T-helper 2 cell treated with Interferon-gamma antibody and Interleukin-4, amounts not matched to agents 5 μg/mL and 100 μg/mL, for 36 hours (primary cell): ENCODE measurements at places on chromosomes 16 and 17.
A peak's percentile ranks its signal among the peaks of the same experiment; 100 is the strongest.

GRCh38 chr16:84302111-84302954 is 7.7 kb downstream of the WFDC1 start:
- no peak for DNase-seq

- DNase-seq: no peak
These were observed 3.9 kb downstream of the SPNS2 start for GRCh38 chr17:4502466-4503154.

GRCh38 chr17:48704361-48705248 is 17.7 kb downstream of the PRAC1 start:
- no peak for DNase-seq

GRCh38 chr16:31265329-31266245 is 5.8 kb downstream of the ITGAM start:
- DNase-seq: peak; percentile 84

DNA sequence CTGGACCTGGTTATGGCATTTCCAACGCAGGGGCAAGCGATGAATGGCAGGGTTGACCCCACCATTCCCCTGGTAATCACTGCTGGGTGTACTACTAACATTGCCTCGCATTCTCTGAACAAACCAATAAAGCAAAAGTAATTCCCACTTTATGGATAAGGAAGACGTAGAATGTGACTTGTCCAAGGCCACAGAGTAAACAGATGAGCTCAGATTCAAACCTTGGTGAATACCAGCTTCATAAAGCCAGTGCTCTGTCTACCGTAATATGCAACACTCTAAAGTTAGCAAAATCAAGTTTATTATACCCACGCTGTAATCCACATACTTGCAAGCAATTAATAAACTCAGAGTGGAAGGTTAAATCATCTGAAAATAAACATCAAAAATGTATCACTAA is 59.6 kb downstream of the ANKFY1 start:
- no peak for DNase-seq

- no peak for DNase-seq
These were observed 320.0 kb downstream of the FOXL1 start for GRCh38 chr16:86898386-86898785.

DNA sequence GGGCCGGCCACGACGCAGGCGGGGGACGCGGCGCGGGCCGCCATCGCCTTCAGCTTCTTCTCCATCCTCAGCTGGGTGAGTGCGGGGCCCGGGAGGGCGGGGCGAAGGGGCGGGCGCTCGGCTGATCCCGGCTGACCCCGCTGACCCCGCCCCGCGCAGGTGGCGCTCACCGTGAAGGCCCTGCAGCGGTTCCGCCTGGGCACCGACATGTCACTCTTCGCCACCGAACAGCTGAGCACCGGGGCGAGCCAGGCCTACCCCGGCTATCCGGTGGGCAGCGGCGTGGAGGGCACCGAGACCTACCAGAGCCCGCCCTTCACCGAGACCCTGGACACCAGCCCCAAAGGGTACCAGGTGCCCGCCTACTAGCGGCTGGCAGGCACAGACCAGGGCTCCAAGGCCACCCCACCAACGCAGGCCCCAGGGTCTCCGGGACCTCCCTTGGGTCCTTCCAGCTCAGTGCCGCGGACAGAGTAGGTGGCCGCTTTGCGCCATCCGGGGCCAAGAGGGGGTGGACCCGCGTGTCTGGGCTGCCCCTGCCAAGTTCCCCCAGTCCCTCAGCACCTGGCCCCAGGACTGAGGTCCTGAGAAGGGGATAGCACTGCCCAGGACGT is 3.0 kb downstream of the SYNGR3 start:
- DNase-seq: no peak

DNA sequence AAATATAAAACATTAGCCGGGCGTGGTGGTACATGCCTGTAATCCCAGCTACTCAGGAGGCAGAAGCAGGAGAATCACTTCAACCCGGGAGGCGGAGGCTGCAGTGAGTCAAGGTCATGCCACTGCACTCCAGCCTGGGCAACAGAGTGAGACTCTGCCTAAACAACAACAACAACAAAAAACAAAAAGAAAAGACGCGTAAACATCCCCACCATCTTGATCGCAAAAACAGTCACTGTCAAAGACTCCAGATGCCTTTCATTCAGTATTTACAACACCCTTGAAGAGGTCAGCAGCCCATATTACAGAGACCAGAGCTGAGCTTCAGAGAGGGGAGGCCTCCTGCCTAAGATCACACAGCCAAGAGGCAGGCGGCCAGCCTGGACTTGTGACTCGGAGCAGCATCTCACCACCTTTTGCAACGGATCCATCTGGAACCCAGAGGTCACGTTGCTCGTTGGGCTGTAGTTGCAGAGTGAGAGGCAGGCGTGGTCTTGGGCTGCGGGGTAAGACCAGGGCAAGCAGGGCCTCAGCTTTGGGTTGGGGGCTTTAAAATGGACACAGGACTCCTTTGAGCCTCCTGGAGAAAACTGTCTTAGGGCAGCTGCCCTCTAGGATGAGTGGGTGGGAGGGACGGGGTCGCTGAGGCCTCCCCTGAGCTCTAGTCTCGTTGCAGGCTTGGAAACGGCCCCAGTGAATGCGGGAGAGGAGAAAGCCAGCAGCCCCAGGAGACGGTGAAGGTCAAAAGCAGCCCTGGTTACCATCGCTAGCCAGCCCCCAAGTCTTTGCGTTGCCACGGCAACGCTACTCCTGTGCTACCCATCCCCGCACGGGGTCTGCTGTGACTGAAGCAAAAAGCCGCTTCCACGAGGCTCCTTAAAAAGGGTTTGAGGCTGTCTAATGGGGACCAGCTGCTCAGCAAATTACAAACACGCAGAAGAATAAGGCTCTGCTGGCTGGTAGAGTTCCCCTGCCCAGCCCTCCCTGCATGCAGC is 26.1 kb downstream of the LGALS3BP start:
- DNase-seq: no peak

DNA sequence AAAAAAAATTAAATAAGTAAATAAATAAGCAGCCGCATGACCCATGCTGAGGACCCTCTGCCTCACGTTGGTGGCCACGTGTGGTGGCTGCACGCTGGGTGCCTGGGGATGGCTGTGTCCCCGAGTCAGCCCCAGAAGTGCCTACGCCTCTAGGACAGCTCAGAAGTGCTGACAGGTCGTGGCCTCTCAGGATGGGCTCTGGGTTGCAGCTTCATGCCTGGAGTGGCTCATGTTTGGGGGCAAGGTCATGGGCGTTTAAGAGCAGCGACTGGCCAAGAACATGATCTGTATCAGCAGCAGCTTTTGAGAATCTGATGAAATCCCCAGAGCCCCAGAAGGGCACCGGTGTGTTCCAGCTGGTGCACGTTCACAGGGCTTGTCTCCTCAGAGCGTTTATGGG is 26.8 kb upstream of the CAPN15 start:
- DNase-seq: no peak

- peak; percentile 69 for DNase-seq
These were observed at the start of gene ACSF2 for GRCh38 chr17:50425682-50426471. Gene ACSF2 (plus strand): TSS chr17:50426218. CDS start chr17:50426262, 44 bp downstream.
